Activated T-cell treated with anti-CD3 and anti-CD28 coated beads for 48 hours (primary cell): ENCODE measurements at places on chromosomes 5 and 9.

GRCh38 chr9:27337236-27337635, 40.3 kb upstream of the EQTN start:
- DNase-seq, result no peak

- no peak for DNase-seq
Measured at GRCh38 chr9:78533500-78533899, 236.6 kb downstream of the PSAT1 start.

- no peak for DNase-seq
Measured at GRCh38 chr9:110316261-110317075, 21.2 kb downstream of the TXNDC8 start.

DNA sequence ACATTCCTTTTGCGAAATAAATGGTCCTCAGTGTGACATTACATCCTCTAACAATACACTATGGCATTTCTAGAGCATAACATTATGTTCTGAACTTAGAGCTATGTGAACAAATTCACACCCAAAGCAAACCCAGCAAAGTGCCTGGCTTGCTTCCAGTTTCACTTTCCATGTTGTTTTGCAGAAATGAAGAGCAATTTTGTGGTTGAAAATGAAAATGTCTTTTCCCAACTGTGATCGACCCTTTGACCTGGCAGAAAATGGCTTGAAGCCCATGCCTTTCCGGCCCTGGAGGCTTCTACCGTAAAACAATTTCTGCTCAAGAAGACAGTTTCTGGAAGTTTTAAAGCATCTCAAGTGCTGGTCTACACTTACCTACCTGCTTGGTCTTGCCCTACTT, 344.7 kb upstream of the RGMB start:
- no peak for DNase-seq

- no peak for DNase-seq
Measured at GRCh38 chr9:104555521-104555920, 13.4 kb upstream of the OR13C8 start.

DNA sequence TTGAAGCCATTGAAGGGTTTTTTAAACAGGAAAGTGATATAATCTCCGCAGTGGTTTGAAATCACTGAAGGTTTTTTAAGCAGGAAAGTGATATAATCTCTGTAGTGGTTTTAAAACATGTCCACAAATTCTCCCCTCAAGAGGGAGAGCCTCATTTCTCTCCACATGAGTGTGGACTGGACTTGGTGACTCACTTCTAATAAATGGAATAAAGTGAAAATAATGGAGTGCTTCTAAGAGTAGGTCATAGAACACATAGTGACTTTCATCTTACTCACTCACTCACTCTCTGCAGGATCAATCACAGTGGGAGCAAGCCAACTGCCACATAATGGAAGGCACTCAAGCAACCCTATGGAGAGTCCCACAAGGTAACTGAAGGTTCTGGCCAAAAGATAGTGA, 12.0 kb downstream of the CTNNAL1 start:
- DNase-seq, result no peak

GRCh38 chr9:70529833-70530232, 115.4 kb upstream of the KLF9 start:
- DNase-seq, result no peak

GRCh38 chr5:149471406-149472183, 79.6 kb downstream of the CSNK1A1 start:
- DNase-seq, result no peak

- no peak for DNase-seq
Measured at GRCh38 chr5:132686193-132686592, 12.4 kb downstream of the IL4 start.

- no peak for DNase-seq
Measured at GRCh38 chr5:111159845-111160244, 64.3 kb upstream of the CAMK4 start.

- no peak for DNase-seq
Measured at GRCh38 chr9:106929471-106930177, 66.7 kb downstream of the ZNF462 start.
